NCI-H2107 (cell line): ENCODE measurements at places on chromosomes 11 and 22.

DNA sequence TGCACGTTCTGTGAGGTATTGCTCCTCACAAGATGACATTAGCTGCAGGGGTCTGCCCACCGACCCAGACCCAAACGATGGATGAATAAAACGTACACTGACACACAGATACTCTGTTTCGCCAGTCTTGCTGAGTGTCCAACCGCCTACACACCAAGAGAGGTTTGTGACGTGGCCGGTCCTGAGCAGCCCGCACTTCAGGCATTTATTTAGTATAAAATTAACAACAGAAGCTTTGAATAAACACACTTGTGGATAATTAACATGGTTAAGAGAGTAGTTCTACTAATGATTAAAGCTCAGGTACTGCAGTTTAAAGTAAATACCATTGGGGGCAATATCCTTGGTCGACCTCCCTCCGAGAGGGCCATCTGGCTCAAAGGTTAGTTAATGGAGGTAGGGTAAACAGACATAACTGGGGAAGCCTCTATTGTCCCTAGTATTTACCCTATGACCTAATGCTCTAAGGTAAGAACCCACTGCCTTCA is 75.7 kb downstream of the CCDC83 start:
- DNase-seq, result no peak

- DNase-seq, result no peak
Measured at GRCh38 chr11:889687-890475, 20.7 kb downstream of the CHID1 start.

- DNase-seq, result no peak
Measured at GRCh38 chr11:64366751-64367150, 7.8 kb downstream of the RPS6KA4 start.

DNA sequence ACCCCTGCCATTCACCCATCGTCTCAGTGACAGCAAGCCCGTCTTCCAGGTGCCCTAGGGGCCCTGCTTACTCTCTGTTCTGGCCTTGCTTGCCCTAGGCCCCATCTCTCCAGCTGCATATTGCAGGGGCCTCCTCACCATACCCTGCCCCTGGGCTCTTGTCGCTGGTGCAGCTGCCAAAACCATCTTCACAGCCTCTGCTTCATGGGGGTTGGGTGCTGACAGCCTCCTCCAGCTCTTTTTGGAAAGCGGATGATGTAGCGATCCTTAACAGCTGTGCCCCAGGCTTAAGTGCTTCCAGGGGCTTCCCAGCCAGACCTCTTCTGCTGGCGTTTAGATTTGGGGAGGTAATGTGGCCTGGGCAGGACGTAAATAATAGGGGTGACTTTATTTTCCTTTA is 61.2 kb upstream of the SUSD2 start:
- DNase-seq, result no peak

DNA sequence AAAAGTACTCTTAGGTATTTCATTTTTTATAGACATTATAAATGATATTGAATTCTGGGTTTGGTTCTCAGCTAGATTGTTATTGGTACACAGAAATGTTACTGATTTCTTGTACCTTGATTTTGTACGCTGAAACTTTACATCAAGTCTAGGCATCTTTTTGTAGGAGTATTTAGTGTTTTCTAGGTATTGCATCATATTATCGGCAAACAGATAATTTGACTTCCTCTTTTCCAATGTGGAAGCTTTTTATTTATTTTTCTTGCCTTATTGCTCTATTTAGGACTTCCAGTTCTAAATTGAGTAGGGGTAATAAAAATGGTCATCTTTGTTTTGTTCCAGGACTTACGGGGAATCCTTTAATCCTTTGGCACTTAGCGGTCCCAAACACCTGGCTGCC is 676.6 kb upstream of the CCDC179 start:
- no peak for DNase-seq

GRCh38 chr11:4551346-4551979 is 6.5 kb downstream of the OR52M1 start:
- DNase-seq, result no peak

DNA sequence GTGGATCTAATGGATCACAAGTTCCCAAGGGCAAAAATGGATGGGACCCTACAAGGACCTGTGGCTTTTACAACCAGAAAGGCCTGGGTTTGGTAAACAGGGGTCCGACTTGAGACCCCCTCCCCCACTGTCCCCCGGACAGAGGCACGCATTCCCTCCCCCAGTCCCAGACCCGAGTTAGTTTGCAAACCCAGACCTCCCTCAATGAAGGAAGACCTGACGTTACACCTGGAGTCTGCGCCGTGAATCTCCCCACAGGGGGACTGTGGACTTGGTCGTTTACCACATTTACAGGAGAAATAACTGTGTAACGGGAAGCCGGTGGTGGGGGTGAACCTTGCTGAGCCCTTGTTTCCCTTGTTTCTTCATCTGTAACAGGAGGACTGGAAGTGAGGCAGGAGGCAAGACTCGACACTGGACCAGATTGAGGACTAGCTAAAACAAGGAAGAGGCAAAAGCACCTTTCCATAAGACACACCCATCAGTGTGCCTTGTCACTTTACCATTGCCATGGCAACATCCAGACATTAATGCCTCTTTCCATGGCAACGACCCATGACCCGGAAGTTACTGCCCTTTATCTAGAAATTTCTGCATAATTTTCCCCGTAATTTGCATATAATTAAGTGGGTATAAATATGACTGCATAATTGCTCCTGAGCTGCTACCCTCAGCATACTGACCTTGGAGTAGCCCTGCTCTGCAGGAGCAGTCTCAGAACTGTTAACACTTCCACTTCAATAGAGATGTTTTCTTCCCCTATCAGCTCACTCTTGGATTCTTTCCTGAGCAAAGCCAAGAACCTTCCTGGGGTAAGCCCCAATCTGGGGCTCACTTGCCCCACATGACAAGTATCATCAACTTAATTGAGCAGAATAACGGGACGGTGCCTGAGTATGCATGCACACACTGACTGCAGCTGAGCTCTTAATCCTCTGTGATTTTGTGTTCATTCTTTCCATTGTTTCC is 25.4 kb downstream of the PDGFB start:
- no peak for DNase-seq

- DNase-seq, result no peak
Measured at GRCh38 chr11:74636630-74637184, 44.3 kb downstream of the POLD3 start.

GRCh38 chr22:43398246-43398645 is 13.6 kb upstream of the MPPED1 start:
- no peak for DNase-seq

- no peak for DNase-seq
Measured at GRCh38 chr11:64715110-64715509, 7.9 kb downstream of the NRXN2 start.
